ENCODE measurements at places on chromosomes 3 and 15. TPM values are rescaled to one million over a fixed set of nuclear protein-coding genes. Genes with fewer than 3 reads are reported as not detected.

- no peak for DNase-seq
Observed at GRCh38 chr3:50972029-50972428, 297.3 kb downstream of the DOCK3 start.

DNA sequence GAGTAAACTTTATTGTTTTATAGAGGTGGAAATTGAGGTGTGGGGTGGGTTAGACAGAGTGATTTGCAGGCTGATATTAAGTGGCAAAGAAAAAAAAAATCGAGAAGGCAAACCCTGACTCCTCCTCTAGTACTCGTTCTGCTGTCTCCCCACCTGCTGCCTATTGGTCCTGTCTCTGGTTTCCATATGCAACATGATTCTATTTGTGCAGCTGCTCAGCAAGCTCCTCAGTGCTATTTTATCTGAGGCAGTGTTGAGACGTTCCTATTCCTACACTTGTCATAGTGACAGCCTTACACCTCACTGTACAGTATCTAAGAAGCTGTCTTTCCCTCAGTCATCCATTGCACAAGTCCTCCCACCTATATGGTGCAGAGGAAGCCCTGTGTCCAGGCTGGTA is 45.1 kb downstream of the RSL24D1 start:
- no peak for DNase-seq

The PLCL2 gene
- total RNA-seq: not detected

DNA sequence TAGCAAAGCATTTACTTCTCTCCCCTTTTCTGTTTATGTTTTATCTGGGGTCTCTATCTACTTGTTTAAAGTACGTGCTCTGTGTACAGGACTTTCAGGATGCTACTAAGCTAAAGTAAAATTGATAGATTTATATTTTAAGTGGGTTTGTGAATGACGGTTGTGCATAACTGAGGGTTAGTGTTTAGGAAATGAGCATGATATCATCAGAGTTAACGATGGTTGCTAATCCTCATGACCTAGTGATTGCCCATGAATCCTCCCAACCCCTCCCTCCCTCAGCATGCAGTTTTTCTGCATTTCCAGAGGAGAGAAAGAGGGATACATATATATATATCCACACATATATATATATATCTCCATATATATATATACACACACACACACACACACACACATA is 957.2 kb downstream of the TUSC7 start:
- DNase-seq: no peak

- no peak for DNase-seq
Observed at GRCh38 chr3:125043599-125044151, 12.1 kb downstream of the HEG1 start.

The UCN2 gene
- 0.13 TPM for total RNA-seq

- no peak for DNase-seq
Observed at GRCh38 chr3:75089841-75090240, 475.4 kb upstream of the CNTN3 start.

- peak; percentile 18 for DNase-seq
Observed at GRCh38 chr15:77226652-77227051, 155.7 kb upstream of the TSPAN3 start.

Measured in HepG2 (cell line).